Activated effector memory CD4-positive, alpha-beta T cell treated with Interleukin-2 at 50 U/mL for 16 hours (primary cell): ENCODE measurements at places on chromosomes 7 and 10.
A peak's percentile ranks its signal among the peaks of the same experiment; 100 is the strongest.

- no peak for DNase-seq
These were observed 24.3 kb upstream of the ITGB8 start for GRCh38 chr7:20306180-20306946.

DNA sequence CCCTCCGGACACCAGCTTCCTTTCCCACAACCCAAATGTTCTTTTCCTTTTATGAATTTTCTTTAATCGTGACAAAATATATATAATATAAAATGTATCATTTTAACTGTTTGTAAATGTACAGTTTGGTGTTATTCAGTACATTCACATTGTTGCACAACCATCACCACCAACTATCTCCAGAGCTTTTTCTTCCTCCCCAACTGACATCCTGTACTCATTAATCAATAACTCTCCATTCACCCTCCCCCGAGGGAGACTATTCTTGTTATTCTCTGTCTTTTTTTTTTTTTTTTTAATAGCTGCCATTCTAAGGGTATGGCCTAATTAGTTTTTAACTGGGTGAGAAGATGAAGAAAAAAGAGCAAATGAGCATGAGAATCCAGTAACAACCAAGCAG is 30.6 kb upstream of the ITGB1 start:
- DNase-seq = no peak

DNA sequence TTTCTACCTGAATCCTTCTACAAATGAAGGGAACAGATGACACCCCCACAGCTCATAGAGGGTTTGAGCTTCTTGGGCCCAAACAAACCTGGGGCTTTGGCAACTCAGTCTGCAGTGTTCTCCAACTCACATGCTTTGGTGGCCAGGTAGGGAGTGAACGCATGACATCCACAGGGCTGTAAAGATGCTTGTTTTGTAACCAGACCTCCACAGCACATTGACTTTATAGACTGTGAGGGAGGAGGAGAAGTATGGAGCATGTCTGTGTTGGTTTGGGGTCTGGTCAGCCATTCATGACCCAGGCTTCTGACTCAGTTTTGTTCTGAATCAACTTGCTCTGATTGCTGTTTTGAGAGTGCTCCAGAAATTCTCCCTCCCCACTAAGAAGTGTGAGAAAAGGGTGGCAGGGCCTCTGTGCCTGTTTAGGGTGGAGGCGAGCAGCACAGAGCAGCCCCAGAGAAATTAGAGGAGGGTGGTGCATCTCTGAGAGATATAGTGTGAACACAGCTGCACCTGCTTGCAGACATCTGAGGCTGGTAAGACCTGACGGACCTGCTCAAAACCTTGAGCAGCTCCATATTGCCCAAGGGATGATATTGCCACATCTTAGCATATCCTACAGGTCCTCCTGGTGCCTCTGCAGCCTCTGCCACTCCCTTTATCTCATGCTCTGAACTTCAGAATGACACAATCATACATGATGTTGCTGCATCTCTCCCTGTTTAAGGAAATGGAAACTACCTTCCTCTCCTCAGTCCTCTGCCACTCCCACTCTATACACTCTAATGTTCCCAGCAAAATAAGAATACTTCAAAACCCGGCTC is 287.7 kb downstream of the ABCA13 start:
- DNase-seq = no peak

DNA sequence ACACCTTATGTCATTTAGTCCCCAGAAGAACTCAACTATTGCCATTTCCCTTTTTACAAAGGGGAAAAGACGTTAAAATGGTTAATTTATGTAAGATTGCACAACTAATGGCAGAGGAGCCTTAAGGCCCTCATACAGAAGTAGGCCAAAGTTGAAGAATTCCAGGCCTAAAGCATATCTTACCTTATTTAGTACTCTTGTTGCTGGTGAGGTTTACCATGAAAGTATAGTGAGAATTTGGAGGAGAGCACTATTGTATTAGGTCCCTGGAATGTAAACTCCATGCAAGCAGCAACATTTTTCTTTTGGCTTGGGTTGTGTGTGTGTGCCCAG is 731 bp upstream of the CRPPA start:
- DNase-seq = no peak

GRCh38 chr7:91824201-91824600 is 56.3 kb downstream of the MTERF1 start:
- no peak for DNase-seq

- no peak for DNase-seq
These were observed 84.0 kb downstream of the GATA3 start for GRCh38 chr10:8138471-8138870.

GRCh38 chr10:37379991-37380390 is 254.6 kb downstream of the ANKRD30A start:
- no peak for DNase-seq

GRCh38 chr7:154375956-154376355 is 323.8 kb downstream of the DPP6 start:
- DNase-seq = no peak

DNA sequence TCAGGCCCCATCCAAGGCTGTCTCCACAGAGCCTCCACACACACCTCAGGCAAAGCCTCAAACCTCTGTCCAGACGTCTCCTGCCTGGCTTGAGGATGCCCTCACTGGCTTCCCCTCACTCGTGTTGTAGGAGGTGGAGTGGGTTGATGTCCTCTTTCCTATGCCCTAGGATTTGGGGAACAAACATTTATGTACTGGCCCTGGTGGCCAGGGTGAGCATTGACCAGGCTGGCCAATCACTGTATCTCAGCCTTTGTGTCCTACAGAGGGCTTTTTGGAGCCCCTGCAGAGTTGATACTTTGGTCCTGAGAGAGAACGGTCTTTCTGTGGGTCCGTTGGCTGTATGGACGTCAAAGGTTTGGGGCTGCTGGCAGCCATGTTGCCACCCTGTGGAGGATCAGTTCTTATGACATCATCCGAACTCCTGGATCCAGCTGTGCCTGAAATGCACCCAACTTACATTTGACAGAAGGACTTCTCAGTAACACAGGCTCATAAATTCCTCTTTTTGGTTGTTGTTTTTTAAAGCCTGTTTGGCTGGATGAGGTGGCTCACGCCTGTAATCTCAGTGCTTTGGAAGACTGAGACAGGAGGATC is 2.3 kb upstream of the GRID2IP start:
- DNase-seq = no peak

DNA sequence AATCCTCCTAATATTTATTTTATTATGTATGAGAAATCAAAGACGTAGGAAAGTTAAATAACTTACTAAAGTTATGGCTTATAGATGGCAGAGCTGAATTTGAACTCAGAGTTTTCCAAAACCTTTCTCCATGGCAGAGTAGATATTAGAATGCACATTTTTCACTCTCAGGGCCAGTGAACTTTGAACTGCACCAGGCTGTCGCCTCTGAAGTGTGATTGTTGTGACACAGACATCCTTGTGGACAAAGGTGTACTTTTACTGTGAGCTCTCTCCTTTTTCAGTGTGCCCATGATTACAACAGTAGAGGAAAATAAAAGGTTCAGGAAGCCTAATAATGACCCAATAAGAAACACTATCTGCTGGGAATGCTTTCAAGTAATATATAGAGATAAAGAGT is 29.1 kb downstream of the TES start:
- no peak for DNase-seq

GRCh38 chr7:15848362-15848761 is 161.9 kb upstream of the MEOX2 start:
- DNase-seq = no peak

GRCh38 chr7:32326078-32326477 is 164.1 kb downstream of the LSM5 start:
- no peak for DNase-seq

- DNase-seq = no peak
These were observed 138.1 kb downstream of the MACC1 start for GRCh38 chr7:20079080-20079479.

DNA sequence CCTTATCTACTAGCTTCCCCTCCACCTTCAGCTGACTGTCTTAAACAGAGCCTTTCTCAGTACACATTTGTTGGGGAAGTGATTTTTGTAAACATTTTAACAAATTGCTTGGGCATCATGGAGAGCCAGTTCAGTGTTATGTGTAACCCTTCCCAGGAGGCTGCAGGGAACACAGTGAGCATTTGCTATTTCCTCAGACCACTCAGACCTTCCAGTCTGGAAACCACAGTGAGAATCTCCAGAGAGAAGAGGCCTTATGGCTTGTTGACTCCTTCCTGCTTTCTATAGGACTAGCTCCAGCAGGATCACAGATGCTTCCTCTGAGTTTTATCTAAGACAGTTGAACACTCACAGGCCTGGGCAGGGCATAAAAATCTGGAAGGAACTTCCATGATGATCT is 409.8 kb upstream of the NPVF start:
- DNase-seq = no peak

- no peak for DNase-seq
These were observed 123.0 kb upstream of the ADARB2 start for GRCh38 chr10:1860351-1860750.

DNA sequence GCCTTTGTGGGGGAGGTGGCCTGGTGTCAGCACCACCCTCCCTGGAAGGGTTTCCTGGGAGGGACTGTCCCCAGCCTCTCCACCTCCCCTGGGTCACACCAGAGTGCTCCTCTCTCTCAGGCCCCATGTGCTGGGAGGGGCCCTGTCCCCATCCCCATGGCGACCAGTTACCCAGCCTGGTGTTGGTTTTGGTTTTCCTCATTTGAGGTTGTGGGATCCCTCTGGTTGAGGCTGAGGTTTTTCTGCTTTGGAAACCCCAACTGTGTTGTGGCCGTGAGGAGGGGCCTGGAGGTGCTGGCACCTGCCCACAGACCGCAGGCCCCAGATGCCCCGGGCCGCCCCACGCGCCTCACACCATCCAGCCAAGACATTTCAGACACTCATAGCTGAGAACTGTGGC is 106.3 kb downstream of the GRK5 start:
- DNase-seq = peak; percentile 25

GRCh38 chr10:114337510-114338462 is 66.5 kb downstream of the AFAP1L2 start:
- DNase-seq = no peak

GRCh38 chr10:42930516-42931192 is 146.2 kb upstream of the RET start:
- DNase-seq = no peak

- no peak for DNase-seq
These were observed 14.2 kb upstream of the ADAM22 start for GRCh38 chr7:87919875-87920274.

- DNase-seq = no peak
These were observed 536.8 kb upstream of the NRP1 start for GRCh38 chr10:33871061-33871956.

- no peak for DNase-seq
These were observed 9.7 kb downstream of the GIMAP5 start for GRCh38 chr7:150746921-150747320.

- no peak for DNase-seq
These were observed 88.1 kb downstream of the SEMA3C start for GRCh38 chr7:80830584-80831285.

GRCh38 chr10:31584098-31584631 is 265.1 kb downstream of the ZEB1 start:
- no peak for DNase-seq

DNA sequence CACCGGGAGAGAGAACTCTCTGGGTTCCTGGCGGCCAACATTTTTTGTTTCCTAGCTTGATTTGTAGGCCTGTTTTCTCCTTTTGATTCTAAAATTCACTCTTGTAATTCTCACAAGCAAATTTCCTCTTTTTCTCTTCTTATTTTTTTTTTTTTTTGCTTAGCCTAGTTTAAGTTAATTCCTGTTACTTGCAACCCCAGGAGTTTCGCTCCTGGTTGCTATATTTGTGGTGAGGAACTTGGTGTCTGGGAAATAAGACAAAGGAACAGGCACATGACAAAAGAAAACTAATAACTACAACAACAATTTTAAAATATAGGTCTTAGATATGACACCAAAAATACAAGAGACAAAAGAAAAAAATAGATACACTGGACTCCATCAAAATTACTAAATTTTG is 6.7 kb downstream of the AOAH start:
- no peak for DNase-seq

DNA sequence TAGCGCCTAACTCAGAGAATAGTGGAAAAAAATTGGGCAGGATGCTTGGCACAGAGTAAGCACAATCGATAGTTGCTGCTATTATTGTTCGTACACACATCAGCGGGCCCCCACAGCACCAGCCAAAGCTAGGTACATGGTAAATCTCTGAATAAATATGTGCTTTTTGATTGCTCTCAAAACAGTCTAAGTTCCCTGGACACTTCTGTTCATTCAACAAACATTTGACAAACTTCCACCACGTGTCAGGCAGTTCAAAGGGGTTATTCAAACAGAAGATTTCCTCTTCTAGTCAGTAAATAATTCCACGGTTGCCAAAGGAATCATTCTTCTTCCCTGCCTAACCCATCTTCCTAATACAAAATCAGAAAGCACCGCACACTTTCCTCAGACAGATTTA is 150.8 kb downstream of the DGKI start:
- no peak for DNase-seq

DNA sequence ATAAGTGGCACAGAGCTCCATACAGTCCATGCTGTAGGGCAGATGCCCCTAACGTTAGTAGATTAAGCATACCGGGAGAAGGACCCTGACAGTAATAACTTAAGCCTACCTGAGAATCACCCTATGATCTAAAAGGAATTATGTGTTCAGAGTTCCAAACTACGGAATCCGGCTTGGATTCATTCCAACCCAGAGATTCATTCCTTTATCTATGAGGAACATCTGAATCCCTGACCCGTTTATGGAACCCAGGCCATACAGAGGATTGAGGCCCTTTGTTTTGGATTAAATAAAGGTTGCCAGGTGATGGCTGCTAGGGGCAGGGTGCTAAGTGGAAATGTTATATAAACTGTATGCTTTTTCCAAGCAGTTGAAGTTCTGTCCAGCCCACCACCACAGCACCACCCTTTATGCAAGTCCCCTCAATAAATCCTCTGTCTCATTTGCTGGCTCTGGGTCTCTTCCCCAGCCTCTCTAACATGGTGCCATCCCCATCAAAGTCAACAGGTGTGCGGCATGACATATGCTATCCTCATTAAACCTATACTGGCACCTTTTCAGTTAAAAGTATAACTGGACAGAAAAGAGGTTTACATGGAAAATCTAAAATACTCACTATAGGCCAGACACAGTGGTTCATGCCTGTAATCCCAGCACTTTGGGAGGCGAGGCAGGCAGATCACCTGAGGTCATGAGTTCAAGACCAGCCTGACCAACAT is 9.1 kb upstream of the ANAPC16 start:
- no peak for DNase-seq

- no peak for DNase-seq
These were observed 442.9 kb downstream of the HTR7 start for GRCh38 chr10:90414926-90415325.

DNA sequence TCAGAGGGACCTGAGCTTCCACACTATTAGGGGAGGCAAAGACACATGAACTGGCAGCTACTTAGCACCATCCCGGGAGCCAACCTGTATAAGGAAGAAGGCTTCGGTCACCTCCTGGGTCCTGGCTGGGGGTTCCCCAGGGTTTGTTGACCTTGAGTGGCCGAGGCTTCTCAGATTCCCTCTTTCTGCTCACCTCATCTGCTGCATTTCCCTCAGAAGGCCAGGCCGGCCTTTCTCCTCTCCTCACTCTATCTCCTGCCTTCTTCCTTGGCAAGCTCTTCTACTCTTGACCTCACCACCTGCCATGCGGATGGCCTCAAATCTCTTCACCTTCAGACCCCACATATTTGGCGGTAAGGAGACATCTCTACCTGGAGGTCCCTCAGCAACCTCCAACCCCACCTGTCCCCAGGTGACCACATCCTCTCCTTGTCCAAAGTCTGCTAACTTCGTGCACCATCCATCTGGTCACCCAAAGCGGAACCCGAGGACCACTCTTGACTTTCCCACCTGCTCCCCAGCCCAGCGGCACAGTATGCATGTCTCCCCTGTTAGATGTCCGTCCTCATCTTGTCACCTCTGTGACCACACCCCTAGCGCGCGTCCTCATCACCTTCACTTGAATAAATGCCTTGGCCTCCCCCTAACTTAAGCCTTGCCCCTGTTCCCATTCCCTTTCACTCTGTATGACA is 133.8 kb upstream of the UNC5B start:
- no peak for DNase-seq
